ENCODE measurements at places on chromosomes 12 and 14.

- no peak overlapping the region for H3K27ac ChIP-seq
- no peaks in the 10 kb centered on the region for H3K36me3 ChIP-seq
- H3K4me3 ChIP-seq: peak overlapping the region; percentile 96
- peaks cover 26% of the 10 kb centered on the region for H3K4me1 ChIP-seq
- DNase-seq: no peak
- peaks cover 19% of the 10 kb centered on the region for H3K27me3 ChIP-seq
These were observed 747 bp upstream of the DACT1 start for GRCh38 chr14:58637040-58637390.

DNA sequence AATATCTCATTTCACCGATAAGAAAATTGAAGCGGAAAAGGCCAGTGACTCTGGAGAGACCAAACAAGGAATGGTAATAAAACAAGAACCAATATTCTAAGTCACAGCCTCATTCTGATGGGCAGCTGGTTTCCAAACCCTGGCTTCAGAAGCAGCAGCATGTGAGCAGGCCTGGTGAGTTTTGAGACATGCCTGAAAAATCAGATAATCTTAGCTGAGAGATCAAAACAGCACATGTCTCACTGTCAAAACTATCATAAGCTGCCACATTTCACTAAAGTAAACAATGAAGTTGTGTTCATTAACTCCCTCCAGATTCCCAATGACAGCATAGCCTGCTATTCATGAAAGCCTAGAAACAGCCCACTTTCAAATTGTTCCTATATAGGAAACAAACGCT lies 36.5 kb downstream of the CIT start:
- peaks cover 14% of the 10 kb centered on the region for H3K36me3 ChIP-seq
- no peak overlapping the region for H3K4me3 ChIP-seq
- no peaks in the 10 kb centered on the region for H3K27me3 ChIP-seq

- H3K4me3 ChIP-seq: no peak overlapping the region
- no peaks in the 10 kb centered on the region for H3K27me3 ChIP-seq
- peaks cover 16% of the 10 kb centered on the region for H3K4me1 ChIP-seq
- H3K36me3 ChIP-seq: peaks cover 6% of the 10 kb centered on the region
These were observed 3.8 kb downstream of the ENDOU start for GRCh38 chr12:47721431-47721973.

GRCh38 chr12:132066345-132066685 lies 77.8 kb downstream of the DDX51 start:
- H3K27ac ChIP-seq: peak overlapping the region; percentile 80
- H3K4me3 ChIP-seq: peak overlapping the region; percentile 84
- H3K27me3 ChIP-seq: no peaks in the 10 kb centered on the region
- no peak for DNase-seq

DNA sequence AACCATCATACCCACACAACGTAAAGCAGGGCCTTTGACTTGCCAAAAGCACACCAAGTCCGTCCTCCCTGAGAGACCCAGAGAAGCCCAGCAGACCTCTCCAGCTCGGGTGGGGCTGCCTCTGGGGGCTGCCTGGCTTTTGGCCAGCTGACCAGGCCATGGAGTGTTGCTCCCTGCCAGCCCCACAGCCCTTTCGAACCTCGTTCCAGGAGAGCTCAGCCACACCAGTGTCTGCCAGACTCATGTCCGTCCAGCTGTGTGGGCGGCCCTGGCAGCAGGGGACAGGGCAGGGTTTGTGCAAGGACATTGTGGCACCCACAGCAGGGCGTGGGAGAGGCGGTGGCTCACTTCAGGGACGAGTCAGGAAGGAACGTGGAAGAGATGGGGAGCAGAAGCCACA lies 22.6 kb upstream of the IRF2BPL start:
- DNase-seq: no peak
- no peak overlapping the region for H3K4me3 ChIP-seq
- H3K27me3 ChIP-seq: no peaks in the 10 kb centered on the region
- peaks cover 6% of the 10 kb centered on the region for H3K4me1 ChIP-seq

All from memory B cell (primary cell).